Activated CD4-positive, alpha-beta T cell treated with anti-CD3 and anti-CD28 coated beads, Interleukin-2, amount 50 U/mL, for 1 hour (primary cell): ENCODE measurements at places on chromosomes 11 and 22.

- no peak for DNase-seq
Observed at GRCh38 chr11:11480971-11481370, 127.9 kb upstream of the CSNK2A3 start.

DNA sequence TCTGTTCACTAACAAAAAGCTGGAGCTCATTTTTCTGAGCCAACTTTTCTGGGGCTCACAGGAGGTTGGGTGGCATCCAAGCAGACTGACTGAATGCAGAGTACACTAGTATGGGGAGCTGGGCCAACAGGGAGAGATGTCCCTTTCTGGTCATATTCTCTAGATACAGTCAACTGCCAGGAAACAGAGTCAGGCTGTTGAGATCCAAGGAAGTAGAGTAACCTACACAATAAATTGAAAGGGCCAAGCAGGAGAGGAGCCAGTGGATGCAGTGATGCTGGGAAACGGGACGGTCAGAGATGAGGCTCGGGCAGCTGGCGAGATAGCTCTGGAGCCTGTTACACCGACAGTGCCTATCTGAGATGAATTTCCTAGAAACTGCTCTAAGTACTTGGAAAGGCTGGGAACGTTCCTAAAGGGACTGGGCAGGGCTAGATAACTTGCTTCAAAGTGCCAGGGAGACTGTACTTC, 71.1 kb downstream of the LARGE2 start:
- DNase-seq: no peak

GRCh38 chr11:104001561-104002056, 34.8 kb upstream of the DDI1 start:
- no peak for DNase-seq

GRCh38 chr11:71501071-71501985, 25.7 kb upstream of the KRTAP5-7 start:
- no peak for DNase-seq

- no peak for DNase-seq
Observed at GRCh38 chr11:44066732-44067141, 667 bp downstream of the ACCS start.

DNA sequence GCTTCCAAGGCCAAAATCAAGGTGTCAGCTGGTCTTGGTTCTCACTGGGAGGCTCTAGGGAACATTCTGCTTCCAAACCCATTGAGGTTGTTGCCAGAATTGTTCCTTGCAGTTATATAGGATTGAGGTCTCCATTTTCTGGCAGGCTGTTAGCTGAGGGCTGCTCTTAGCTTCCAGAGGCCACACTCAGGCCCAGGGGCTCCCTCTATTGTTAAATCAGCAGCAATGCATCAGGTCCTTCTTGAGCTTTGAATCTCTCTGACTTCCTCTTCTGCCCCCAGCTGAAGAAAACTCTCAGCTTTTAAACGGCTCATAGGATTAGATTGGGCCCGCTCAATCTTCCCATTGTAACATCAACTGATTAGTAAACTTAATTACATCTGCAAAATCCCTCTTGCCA, 39.3 kb upstream of the BSX start:
- DNase-seq: peak; percentile 4

GRCh38 chr22:24576778-24577177, 16.1 kb downstream of the LRRC75B start:
- no peak for DNase-seq

- DNase-seq: no peak
Observed at GRCh38 chr11:72446929-72447769, 12.8 kb upstream of the CLPB start.

DNA sequence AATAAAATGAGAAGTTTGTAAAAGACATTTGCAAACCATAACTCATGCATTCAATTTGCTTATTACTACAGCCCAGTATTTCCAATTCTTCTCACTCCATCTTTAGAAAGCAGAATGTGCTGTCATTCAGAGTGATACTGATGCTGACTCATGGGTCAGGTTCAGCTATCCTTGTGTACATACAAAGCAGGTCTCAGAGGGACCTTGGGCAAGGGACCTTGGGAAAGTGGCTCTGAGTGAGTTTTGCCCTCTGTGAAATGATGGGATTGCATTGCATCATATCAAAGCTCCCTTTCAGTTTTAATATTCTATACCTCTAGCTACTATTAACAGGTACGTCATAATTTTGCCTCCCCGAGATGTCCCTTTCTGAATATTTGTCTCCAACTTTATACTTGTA, 848.7 kb downstream of the OPCML start:
- no peak for DNase-seq

DNA sequence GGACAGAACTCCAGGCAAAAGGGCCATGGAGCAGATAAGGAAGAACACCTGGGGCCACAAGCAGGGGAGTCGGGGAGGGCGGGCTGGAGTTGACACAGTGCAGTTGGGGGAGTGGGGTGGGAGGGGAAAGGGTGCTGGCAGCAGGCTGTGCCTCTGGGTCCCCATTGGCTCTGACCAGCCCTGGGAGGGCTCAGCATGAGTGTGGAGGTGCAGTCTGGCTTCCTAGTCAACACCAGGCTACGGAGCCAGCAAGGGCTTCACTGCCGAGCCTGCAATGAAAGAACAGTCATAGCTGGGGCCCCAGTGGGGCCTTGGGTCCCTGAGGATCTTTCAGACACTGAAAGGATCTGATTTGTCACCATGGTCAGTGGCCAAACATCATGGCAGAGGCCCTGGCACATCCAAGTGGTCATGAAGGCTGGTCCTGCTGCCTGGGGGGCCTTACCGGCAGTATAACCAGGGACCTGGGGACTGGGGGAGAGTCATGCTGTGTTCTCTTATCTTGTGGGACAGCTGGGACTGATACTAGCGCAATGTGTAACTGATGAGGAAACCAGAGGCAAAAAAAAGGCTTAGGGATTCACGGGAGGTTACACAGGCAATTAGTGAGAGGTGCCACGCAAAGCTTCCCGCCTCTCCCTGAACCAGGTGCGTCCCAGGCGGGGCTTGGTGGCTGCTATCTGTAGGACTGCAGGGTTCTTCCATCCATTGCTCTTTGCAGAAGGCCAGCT, 11.6 kb downstream of the SLC37A2 start:
- DNase-seq: no peak

DNA sequence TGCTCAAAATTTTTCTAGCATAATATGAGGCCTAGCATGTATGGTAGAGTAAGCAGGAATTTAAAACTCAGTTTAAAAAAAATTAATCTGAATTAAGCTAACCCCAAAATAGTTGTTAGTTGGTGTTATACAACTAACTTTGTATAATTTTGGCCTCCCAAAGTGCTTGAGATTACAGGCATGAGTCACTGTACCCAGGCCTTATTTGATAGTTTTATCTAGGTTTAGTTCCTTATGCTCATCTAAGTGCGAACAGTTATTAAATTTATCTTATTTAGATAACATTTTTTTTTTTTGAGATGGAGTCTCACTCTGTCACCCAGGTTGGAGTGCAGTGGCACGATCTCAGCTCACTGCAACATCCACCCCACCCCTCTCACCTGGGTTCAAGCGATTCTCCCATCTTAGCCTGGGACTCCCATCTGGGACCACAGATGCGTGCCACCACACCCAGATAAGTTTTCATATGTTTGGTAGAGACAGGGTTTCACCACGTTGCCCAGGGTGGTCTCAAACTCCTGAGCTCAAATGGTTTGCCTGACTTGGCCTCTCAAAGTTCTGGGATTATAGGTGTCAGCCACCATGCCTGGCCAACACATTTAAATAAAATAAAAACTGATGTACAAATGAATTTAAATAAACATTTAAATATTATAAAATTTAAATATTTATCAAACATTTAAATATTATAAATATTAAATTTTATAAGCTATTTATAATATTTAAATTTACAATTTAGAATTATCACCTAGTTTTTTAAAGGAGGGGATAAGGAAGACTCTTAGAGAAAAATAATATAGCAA, 7.5 kb downstream of the IL18 start:
- no peak for DNase-seq

GRCh38 chr11:43976863-43977262, 34.4 kb downstream of the C11orf96 start:
- no peak for DNase-seq

DNA sequence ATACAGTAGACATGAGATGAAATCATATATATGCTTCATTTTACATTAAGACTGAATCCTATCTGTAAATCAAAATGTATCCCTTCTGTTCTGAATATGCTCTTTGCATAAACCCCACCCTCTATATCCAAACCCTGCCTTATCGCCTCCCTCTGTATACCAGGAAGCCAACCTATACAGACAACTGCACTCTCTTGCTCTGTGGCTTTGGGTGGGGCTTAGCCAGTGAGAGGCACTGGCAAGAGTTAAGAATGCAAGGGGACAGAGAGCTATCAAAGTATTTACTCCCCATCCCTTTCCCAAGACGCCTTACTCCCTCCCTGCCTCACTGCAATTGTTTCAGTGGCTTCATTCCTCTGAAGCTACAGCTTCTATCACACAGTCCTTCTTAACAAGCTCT, 309.8 kb downstream of the TTC28 start:
- no peak for DNase-seq

DNA sequence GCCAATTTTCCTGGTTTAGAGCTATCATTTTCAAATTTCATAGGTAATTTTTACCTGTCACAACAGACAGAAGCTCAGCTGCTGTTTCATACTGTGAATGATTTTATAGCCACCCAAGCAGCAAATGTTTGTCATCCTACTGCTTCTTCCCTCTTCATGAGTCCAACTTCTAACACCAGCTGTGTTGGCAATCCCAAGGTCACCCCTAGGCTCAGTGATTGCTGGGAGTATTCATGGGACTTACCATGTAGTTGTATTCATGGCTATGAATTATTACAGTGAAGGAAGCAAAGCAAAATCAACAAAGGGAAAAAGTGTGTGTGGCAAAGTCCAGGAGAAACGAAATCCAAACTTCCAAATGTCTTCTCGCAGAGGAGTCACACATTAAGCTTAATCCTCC, 28.5 kb downstream of the CUL5 start:
- DNase-seq: no peak

- DNase-seq: no peak
Observed at GRCh38 chr11:7239877-7240276, 11.8 kb upstream of the SYT9 start.

DNA sequence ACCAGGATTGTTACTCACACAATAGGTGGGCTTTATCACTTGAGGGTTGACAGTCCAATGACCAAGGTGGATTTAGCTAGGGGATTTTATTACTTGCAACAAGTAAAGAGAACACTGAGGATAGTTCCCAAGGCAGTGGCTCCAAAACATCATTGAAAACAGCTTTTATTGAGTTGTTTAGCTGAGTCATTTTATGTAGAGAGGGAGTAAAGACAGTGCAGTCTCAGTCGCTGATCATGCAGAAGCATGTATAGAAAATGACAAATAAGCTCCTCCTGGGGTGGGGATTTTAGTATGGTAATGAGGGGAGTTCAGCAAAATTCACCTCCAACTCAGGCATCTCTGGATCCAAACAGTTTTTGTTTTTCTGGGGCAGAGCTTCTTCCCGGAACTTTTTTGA, 163.0 kb upstream of the CCDC179 start:
- DNase-seq: no peak

- DNase-seq: no peak
Observed at GRCh38 chr11:6377902-6378639, 12.2 kb upstream of the SMPD1 start.

DNA sequence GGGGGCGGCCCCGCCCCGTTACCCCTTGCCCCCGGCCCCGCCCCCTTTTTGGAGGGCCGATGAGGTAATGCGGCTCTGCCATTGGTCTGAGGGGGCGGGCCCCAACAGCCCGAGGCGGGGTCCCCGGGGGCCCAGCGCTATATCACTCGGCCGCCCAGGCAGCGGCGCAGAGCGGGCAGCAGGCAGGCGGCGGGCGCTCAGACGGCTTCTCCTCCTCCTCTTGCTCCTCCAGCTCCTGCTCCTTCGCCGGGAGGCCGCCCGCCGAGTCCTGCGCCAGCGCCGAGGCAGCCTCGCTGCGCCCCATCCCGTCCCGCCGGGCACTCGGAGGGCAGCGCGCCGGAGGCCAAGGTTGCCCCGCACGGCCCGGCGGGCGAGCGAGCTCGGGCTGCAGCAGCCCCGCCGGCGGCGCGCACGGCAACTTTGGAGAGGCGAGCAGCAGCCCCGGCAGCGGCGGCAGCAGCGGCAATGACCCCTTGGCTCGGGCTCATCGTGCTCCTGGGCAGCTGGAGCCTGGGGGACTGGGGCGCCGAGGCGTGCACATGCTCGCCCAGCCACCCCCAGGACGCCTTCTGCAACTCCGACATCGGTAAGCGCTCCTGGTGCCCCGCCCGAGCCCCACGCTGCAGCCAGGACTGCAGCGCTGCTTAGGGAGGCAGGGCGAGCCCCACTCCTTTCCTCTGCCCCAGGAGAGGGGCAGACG, at the start of gene TIMP3:
TSS of gene TIMP3 (plus strand) at position 169 of the 700 bp plus-strand sequence. CDS start at position 466, 297 bp downstream.
- DNase-seq: no peak

DNA sequence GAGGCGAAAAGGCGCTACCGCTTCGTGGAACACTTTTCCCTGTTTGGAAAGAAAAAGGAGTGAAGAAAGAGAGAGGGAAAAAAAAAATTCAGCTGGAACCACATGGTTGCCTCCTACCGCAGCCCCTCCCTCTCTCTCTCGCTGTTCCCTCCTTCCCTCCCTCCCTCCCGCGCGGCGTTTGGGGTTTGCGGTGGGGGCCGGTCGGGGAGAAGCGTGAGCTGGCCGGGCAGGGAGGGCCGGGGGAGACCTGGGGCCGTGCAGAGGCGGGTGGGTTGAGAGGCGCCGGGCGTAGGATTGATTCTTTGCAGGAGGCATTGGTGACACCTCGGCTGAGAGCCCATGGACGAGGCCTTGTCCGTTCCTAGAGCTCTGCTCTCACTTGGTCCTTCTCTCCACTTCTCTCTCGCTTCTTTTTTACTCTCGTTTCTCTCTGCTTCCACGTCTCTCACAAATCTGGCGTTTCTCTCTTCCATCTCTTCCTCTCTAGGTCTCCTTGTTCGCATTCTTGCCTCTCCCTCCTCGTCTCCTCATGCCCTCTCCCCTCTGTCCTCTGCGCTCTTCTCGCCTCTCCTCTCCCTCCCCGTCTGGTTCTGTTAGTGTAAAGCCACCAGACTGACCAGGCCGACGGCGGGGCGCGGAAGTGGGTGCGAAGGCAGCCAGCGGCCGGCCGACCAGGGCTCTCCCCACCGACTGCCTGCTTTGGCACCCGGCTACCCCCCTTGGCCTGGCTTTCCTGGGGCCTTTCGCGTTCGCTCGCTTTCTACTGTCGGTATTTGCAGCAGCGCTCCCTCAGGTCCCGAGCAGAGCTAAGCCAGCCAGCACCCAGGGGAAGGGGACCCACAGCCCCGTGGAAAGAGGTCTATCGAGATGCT, at the start of gene CLMP:
TSS of gene CLMP (minus strand) at position 61 of the 872 bp plus-strand sequence. CDS start 308 bp downstream, outside the sequence.
- DNase-seq: no peak

DNA sequence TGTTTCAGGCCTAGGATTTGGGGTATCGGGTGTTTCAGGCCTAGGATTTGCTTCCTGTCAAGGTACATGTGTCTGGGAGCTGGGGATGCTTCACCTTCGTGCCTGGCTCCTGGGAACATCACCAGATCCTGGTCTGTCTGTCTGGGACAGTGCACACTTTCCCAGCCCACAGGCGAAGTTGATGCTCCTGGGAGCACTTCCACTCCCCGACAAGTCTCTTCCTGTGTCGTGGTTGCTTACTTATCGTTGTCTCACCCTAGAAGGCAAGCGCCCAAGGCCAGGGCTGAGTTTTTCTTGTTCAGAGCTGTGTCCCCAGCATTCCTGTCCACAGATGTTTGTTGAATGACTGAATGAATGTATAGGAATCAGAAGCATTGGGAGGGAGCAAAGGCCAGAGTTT, 71.5 kb downstream of the LINC01488 start:
- DNase-seq: no peak
